ENCODE measurements at places on chromosomes 16 and 17. TPM values are rescaled to one million over a fixed set of nuclear protein-coding genes. Genes with fewer than 3 reads are reported as not detected.

GRCh38 chr16:88910284-88911135 is 44.0 kb upstream of the PABPN1L start:
- DNase-seq: no peak

DNA sequence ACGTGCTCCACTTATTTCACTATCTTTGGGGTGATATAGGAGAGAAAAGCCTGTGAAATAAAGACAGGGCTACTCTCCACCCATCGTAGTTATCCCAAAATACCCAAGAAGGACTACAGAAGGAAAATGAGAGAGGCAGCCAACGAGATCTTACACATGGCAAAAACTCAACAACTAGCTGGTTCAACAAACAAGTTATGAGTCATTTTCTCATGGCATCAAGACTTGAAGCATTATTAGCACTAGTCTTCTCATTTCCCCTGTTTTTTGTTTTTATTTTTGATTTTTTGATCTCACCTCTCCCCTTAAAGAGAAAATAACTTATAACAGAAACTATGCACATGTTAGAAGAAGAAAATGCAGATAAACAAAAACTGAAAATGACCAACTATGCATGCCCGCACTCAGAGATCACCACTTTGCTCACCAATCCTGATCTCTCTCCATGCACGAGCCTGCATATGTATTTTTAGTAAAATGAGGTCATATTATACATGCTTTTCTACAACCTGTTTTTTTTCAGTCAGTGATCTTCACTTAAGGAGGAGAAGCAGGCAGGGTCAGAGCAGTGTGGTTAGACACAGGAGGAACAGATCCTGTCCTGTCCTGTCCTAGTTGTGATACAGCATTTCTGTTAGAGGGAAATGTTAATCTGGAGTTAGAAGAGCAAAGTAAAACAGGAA is 22.8 kb downstream of the FAM117A start:
- no peak for DNase-seq

DNA sequence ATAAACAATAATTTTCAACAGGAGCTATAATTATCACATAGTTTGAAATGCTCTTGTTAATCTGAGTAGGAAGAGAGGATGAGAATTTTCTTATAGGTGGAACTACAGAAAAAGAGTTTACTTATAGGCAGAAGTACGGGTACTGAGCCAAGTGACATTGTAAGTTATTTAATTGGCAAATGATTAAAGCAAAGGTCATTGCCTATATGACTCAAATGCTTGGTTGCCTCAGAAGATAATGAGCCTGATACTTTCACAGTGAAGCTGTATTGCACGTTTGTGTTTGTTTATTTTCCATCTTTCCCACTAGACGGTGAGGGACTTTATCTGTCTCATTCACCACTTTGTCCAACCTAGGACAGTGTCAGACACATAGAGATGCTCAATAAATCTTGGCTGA is 749.3 kb downstream of the MAF start:
- no peak for DNase-seq

DNA sequence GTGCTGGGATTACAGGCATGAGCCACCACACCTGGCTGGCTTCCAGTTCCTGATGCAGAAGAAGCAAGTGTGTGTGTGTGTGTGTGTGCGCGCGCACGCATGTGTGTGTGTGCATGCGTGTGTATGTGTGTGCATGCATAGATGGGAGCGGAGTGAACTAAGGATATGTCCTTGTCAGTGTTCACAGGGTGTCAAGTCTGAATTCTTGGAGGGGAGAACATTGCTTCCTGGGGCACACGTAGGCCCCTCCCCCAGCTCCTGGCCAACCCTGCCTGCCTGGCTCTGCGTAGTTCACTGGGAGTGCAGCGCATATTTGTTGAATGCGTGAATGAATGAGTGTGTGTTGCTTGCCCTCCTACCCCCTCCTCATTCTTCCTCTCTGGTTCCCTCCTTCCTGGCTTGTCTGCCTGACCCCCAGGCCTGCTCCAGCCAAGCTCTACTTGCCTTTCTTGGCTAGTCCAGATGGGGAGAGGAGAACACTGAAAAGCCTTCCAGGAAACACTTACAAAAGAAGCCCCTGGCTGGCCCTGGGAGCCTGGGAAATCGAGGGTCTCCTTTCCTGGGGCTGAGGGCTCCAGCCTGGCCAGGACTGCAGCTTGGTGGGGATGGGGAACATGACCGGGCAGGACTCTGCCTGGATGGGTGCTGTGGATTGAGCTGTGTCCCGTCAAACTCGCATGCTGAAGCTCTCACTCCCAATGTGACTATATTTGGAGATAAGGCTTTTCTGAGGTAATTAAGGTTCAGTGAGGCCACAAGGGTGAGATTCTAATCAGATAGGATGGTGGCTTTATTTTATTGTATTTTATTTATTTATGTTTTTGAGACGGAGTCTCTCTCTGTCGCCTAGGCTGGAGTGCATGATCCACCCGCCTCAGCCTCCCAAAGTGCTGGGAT is 27.9 kb downstream of the IGFBP4 start:
- DNase-seq: no peak

- no peak for DNase-seq
Measured at GRCh38 chr16:57145046-57146021, 40.5 kb downstream of the PSME3IP1 start.

DNA sequence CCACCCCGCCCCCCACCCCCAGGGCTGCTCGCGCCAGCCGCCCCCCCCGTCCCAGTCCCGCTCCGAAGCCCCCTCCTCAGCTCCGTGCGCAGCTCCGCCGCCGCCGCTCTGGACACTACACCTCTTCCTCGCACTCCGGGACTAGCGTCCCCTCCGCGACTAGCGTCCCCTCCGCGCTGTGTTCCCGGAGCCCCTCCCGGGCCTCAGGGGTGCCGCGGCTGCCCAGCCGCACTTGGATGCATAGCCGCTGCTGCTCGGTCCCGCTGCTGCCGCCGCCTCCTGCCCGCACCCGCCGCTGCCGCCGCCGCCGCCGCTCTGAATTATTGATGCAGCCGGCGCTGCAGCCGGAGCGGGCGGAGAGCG is at the start of gene CBLN1:
CBLN1 (minus strand) TSS at position 359 of the 363 bp plus-strand sequence. CDS start 373 bp downstream, outside the sequence.
- no peak for DNase-seq

- no peak for DNase-seq
Measured at GRCh38 chr17:67573987-67574657, 143.6 kb upstream of the NOL11 start.

The GPR179 gene
- 0.20 TPM for total RNA-seq

The SLX4 gene
- total RNA-seq: 17.2 TPM

The SMPD3 gene
- total RNA-seq: 3.2 TPM

The TNFRSF13B gene
- not detected for total RNA-seq

The EVPL gene
- not detected for total RNA-seq

All from neural crest cell (in vitro differentiated cells).